ELF-1 (cell line): ENCODE measurements at places on chromosomes 16 and 17.

GRCh38 chr16:79312502-79312901 lies 288.0 kb downstream of the MAF start:
- no peak for DNase-seq

GRCh38 chr16:64469906-64470702 lies 651.8 kb downstream of the CDH11 start:
- DNase-seq, result no peak

DNA sequence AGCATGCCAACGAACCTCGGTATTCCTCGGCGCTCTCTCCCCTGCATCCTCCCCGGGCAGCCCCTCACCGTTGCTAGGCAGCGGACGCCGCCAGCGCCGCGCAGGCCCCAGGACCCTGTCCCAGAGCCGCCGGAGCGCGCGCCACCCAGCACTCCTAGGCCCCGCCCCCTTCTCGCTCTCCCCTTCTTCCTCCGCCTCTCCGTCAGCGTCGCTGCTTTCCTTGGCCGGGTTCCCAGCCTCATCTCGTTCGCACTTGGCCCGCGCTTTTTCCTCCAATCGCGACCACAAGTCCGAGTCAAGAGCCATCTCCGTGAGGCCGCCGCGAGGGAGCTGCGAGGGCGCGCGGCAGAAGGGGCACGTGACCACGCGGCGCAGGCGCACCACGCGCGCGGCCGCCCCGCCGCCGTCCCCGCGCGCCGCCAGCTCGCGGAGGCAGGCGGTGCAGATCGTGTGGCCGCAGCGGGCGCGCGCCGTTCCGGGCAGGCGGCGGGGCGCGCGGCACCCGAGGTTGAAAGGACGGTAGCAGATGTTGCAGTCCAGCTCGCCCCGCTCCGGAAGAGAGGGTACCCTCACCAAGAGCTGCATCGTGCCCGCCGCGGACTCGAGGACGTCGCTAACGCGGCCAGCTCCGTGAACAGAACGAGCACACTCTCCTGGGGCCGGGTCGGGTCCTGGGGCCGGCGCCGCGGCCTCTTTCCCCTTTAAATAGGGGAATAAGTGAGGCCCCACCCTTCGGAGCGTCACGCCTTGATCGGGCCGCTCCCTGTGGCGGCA lies at the start of gene RNF227:
Gene RNF227, minus strand, starts transcription at position 679 of the 774 bp plus-strand sequence. Its CDS starts 94 bp downstream, at position 585.
- peak; percentile 92 for DNase-seq

DNA sequence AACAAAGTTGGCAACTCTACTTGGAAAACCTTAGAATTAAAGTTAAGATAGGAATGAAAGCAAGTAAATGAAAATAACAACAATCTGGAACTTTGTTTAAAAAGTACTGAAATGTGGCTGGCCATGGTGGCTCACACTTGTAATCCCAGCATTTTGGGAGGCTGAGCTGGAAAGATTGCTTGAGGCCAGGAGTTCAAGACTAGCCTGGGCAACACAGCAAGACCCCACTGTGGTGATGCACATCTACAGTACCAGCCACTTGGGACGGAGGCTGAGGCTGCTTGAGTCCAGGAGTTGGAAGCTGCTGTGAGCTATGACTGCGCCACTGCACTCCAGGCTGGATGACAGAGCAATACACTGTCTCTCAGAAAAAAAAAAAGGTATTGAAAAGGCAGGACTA lies 51.7 kb downstream of the SYNRG start:
- no peak for DNase-seq

DNA sequence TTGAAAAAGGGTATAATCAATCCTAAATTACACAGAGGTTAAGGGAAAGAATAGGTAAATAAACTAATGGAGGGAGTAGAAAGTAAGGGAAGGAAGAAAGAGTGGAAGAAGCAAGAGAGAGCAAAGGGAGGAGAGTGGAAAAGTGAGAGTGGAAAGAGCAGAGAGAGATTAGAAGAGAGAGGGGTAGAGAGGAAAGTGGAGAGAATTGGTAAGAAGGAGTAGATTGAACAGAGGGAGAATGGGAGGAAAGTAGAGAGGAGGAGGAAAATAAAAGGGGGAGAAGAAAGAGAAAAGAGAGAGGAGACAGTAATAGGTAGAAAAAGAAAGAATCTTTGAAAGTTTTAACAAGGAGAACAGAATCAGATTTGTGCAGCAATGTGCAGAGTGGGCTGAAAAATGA lies 24.9 kb downstream of the TERB1 start:
- DNase-seq, result no peak

GRCh38 chr17:55264645-55265298 lies at the start of gene HLF:
Gene HLF (plus strand): TSS chr17:55264960. CDS start chr17:55265485, 525 bp downstream.
- DNase-seq, result peak; percentile 57
